ENCODE measurements at places on chromosomes 3 and 15.

DNA sequence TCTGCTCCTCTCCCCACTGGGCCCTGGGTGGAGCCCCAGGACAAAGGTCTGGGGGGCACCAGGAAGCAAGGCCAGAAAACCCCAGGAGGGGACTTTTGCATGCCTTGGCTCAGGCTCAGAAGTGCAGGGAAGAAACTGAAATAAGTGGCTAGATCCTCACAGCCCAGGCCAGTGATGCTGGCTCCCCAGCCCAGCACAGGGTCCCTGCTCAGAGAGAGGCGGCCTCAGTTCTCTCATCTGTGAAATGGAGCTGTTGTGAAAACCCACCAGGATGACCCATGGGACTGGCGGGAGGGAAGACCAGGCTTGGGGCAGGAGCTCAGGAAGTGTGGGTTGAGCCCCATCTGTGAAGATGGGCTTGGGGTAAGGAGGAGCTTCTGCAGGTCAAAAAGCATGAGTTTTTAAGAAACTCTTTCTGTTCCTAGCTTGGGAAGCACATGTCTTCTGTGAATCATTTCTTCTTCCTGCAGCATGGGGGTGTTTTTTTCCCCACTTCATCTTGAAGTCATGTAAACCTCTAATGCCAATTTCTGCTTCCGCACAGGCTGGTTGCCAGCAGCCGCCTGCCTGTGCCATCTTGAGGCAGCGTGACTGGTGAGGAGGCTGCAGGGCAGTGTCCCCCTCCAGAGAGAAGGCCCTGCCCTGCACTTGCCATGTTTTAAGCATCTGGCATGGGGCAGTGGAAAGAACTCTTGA is 118.6 kb downstream of the SMAD6 start:
- DNase-seq = no peak
- no peak overlapping the region for H3K27ac ChIP-seq
- no peak overlapping the region for H3K4me3 ChIP-seq
- H3K4me1 ChIP-seq = no peaks in the 10 kb centered on the region
- peaks cover 17% of the 10 kb centered on the region for H3K27me3 ChIP-seq

DNA sequence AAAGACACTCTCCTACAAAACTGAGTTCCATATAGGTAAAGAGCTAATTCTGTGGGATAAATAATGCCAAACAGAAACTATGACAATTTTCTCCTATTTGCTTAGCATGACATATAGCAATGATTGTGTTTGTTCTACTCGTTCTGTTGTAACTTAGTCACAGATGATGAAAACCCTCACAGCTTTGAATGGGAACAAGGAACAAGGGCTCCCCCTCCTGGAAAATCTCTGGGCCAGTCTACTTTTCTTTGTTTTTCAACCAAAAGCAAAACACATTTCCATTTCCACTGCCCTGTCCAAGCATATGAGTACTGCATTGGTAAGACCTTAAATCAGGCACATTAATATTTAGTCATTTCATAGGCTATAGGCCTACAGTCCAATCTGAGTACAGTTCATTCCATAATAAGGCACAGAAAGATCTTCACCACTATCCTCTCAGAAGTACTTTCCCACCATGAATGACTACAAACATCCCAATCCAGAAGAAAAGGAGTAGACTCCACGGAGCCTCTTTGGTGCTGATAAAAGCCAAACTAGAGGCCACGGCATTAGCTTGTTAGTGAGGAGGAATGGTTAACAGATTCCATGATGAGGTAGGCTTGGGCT is 67.1 kb downstream of the ATP8B4 start:
- no peaks in the 10 kb centered on the region for H3K36me3 ChIP-seq
- no peak overlapping the region for H3K27ac ChIP-seq
- no peaks in the 10 kb centered on the region for H3K27me3 ChIP-seq
- no peaks in the 10 kb centered on the region for H3K4me1 ChIP-seq
- no peak for DNase-seq

GRCh38 chr3:194880940-194881925 is 195.6 kb downstream of the FAM43A start:
- no peak for DNase-seq
- H3K4me3 ChIP-seq = no peak overlapping the region
- H3K27me3 ChIP-seq = peaks cover 1% of the 10 kb centered on the region
- H3K27ac ChIP-seq = no peak overlapping the region
- H3K36me3 ChIP-seq = no peaks in the 10 kb centered on the region

GRCh38 chr15:77527831-77528231 is 104.9 kb downstream of the LINGO1 start:
- no peak overlapping the region for H3K4me3 ChIP-seq
- no peak overlapping the region for H3K27ac ChIP-seq
- H3K27me3 ChIP-seq = peaks cover 11% of the 10 kb centered on the region

GRCh38 chr15:87572381-87572910 is 684.1 kb downstream of the NTRK3 start:
- H3K27ac ChIP-seq = no peak overlapping the region
- peaks cover 9% of the 10 kb centered on the region for H3K4me1 ChIP-seq
- no peak for DNase-seq
- no peak overlapping the region for H3K4me3 ChIP-seq

- no peak overlapping the region for H3K27ac ChIP-seq
- no peak overlapping the region for H3K4me3 ChIP-seq
- DNase-seq = no peak
- peaks cover 45% of the 10 kb centered on the region for H3K27me3 ChIP-seq
- no peaks in the 10 kb centered on the region for H3K36me3 ChIP-seq
Observed at GRCh38 chr3:87796843-87797185, 262.0 kb downstream of the CGGBP1 start.

- no peak overlapping the region for H3K27ac ChIP-seq
- no peak for DNase-seq
- no peak overlapping the region for H3K4me3 ChIP-seq
Observed at GRCh38 chr3:102144063-102144462, 290.8 kb upstream of the ZPLD1 start.

DNA sequence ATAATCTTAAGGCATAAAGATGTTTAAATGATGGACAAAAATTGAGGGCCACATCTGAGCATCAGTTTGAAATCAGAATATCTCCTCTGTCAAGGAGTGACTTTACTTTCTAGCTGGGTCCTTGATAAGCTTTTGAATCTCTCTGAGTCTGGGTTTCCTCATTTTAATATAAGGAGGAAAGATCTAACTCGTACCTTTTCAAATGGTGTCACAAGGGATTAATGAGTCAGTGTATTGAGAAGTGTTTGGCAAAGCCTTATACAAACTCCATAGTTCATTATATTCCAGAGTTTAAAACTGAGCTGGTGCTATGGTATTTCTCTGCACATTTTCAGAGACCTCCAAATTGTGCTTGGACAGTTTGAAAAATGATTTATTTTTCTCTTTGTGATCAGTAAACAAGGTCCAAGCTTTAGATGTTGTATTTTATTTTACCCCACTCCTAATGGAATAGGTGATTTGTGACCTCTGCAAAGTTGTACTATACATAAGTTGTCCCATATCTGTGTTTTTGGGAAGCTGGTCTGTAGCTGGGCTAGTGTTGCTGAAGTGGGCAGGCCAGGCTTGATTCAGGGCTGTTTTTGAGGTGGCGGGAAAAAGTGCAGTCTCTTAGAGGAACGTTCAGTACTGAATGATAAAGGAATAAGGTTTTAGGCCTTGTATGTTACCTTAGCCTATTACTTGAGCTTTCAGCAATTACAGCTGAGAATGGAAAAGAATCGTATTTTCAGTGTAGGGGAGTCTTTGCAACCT is 5.6 kb downstream of the FNDC3B start:
- H3K27ac ChIP-seq = no peak overlapping the region
- H3K27me3 ChIP-seq = no peaks in the 10 kb centered on the region
- H3K4me3 ChIP-seq = no peak overlapping the region
- peaks cover 18% of the 10 kb centered on the region for H3K4me1 ChIP-seq
- H3K36me3 ChIP-seq = peaks cover 40% of the 10 kb centered on the region
- no peak for DNase-seq

DNA sequence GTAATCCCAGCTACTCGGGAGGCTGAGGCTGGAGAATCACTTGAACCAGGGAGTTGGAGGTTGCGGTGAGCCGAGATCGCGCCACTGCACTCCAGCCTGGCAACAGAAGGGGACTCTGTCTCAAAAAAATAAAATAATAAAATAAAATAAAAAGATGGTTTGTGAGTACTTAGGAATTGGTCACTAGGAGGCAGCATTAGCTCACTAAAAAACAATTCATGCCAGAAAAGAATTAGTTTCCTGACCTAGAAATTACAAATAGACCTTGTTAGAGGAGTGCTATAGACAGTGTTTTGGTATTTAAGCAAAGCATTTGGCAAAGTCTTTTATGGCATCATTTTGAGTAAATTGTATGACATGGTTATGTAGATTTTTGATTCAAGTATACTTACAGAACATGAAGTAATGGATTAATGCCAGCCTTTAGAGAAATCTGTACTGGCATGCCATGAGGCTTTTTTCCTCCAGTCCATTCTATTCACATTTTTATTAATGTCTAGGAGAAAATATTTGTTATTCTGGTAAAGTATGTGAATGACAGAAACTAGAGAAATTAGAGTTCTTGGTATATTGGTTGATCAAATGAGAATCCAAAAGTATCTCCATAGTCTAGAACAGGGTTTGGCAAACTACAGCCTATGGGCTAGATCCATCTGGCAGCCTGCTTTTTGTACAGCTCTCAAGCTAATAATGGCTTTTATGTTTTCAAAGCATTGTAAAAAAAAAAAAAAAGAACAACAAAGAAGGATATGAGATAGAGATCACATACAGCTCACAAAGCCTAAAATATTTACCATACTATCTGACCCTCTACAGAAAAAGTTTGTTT is 81.6 kb downstream of the LRRC49 start:
- H3K27ac ChIP-seq = no peak overlapping the region
- no peak overlapping the region for H3K4me3 ChIP-seq
- H3K27me3 ChIP-seq = peaks cover 5% of the 10 kb centered on the region
- DNase-seq = no peak
- H3K36me3 ChIP-seq = no peaks in the 10 kb centered on the region
- no peaks in the 10 kb centered on the region for H3K4me1 ChIP-seq

GRCh38 chr15:37898362-37898761 is 36.1 kb upstream of the TMCO5A start:
- no peak overlapping the region for H3K27ac ChIP-seq
- H3K4me1 ChIP-seq = no peaks in the 10 kb centered on the region
- no peak overlapping the region for H3K4me3 ChIP-seq

Data from effector memory CD8-positive, alpha-beta T cell (primary cell).